Tibial nerve (tissue), 4 donors: ENCODE measurements at places on chromosomes 12 and 14. TPM values are rescaled to one million over a fixed set of nuclear protein-coding genes. Genes with fewer than 3 reads are reported as not detected.

DNA sequence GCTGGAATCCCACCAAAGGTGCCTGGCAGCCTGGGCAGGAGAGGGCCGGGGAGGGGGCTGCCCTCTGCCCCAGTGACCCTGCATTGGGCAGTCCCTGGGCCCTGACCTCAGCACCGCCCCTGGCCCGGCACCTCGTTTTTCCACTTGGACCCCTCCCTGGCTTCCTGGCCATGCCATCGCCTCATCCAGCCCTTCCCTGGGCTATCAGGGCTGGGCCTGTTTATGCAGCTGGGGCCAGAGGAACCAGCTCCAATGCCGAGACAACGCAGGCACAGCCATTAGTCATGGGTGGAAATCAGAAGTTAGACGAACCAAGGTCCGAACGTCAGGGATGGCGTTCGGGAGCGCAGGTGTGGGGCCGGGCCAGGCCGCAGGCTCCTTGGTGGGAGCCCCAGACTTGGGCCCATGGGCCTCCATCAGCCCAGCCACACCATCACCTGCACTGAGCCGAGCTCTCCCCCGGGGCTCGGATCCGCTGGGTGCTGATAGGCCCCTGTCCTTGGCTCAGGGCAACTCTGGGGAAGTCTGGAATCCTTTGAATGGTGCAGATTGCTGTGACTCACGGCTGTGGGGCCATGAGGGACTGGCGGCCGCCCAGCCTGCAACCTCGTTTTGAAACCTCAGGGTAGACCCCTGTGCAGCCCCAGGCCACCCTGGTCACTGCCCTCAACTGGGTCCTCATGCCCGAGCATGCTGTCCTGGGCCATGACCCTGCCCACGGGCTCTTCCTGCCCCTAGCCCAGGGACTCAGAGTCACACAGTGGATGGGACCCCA lies 169.4 kb downstream of the KIF26A start:
- no peak for DNase-seq

GRCh38 chr14:37550511-37550910 lies 44.5 kb downstream of the FOXA1 start:
- DNase-seq = no peak

- DNase-seq = no peak
Observed at GRCh38 chr12:116547955-116548501, 11.2 kb upstream of the MAP1LC3B2 start.

GRCh38 chr14:74710480-74710879 lies 2.4 kb downstream of the AREL1 start:
- no peak for DNase-seq

- no peak for DNase-seq
Observed at GRCh38 chr14:89422181-89422951, 5.3 kb upstream of the FOXN3 start.

DNA sequence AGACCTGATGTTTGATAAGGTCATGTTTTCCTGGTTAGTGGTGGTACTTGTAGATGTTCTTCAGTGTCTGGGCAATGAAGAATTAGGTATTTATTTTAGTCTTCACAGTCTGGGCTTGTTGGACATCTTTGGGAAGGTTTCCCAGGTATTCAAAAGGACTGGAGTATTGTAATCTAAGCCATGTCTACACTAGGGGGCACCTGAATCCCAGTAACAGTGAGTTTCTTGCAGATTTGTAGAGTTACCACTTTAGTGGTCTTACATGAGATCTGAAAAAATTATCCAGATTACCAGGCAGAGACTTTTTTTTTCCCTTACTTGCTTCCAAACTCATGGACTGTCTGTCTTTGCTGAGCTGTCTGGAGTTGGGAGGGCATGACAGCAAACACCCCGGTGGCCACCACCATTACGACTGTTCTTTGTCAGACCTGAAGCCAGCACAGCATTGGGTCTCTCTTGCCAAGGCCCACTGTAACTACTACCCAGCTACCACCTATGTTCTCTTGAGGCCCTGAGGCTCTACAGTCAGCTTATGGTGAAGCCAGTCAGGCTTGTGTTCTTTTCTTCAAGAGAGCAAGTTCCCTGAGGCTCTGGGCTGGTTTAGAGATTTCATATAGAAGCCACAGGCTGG lies 820.7 kb upstream of the FBXO33 start:
- DNase-seq = no peak

DNA sequence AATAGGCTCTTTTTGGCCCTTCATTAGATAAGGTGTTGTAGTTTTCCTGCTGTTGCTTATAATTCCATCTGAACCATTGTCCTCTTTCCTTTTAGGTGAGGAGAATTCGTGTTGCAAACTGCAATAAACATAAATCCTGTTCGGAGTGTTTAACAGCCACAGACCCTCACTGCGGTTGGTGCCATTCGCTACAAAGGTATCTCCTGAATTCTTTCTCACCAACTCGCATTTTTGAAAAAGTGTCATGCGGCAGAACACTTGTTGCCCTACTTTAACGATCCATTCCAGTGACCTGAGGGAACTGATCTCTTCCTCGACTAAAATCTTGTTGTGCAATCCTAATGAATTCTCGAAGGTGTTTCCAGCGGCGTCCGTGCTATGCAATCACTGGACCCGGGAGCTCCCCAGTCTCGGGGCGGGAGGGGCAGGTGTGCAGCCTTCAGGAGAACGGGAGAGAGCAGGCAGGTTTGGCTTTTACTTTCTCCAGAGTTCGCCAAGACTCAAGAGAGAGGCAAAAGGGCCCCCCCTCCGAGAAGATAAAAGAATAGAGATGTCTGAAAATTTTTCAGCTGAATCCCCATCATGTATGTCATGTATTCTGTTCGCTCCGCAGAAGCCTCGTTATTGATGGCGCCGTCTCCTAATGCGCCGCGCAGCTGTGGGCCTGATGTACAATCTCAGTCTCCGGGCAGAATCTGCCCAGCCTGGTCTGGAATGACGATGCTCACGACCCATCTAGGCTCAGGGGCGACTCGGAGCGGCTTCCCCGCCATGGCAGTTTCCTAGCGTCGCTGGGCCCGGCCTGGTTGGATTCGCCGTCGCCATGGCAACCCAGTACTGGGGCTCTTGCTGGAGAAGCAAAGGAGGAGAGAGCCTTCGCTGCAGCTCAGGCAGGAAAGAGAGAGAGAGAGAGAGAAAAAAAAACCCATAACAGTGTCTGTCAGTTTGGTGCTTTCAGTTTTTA lies 38.2 kb downstream of the PLXNC1 start:
- DNase-seq = peak; percentile 56

TAS2R8 gene
- total RNA-seq = not detected
